ENCODE measurements at places on chromosomes 5 and 9.

GRCh38 chr5:84535281-84535680, 150.6 kb upstream of the EDIL3 start:
- no peak for DNase-seq

DNA sequence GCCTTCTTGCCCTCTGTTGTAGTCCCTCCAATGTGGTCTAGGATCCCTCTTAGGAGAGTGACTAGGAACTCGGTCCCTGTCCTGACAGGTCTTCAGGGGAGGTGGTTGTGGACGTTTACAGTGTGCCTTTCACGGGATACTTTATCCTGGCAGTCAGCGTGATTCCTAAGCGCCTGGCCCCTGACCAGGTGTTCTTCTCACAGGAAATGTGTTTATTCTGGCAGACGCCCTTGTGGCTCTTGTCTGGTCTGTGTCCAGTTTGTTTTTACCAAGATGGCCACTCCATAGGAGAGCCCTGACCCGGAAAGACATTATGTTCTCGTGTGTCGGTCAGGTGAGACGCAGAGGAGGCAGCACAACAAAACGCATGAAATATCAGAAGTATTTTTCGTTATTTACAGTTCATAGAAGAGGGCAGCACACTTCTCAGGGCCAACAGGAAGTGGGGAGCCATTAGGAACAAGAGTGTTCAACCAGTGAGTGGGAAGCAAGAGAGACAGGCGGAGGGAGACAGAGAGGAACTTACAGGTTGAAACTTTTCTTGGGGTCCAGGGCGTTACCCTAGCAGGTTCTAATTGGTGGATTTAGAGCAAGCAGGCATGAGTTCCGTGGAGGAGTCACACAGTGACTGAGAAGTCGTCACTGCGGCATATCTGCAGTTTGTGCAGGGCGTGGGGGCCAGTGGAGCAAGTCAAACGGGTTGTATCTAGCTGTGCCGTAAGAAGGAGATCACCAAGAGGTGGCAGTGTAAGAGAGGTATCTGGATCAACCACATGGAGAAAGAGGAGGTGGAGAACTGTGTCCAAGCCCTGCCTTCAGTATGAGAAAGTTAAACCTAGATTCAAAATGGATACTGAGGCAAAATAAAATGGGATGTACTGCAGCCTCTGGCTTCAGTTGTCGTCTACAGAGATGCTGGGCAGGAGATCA, 412.9 kb downstream of the ZSWIM6 start:
- DNase-seq = no peak

DNA sequence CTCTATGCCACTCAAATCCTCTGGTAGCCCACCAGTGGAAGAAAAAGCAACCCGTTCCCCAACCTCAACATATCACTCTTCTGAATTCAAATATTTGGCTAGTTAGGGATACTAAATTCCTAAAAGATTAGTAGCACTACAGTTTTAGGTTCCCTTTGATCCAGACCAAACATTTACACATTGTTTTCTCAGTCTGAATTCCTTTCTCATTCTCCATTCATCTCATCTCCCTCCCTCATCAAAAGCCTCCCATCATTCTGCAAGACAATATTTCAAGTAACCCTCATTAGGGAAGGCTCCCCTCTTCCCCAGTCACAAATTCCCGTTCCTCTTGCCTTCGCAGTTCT, 26.3 kb downstream of the ADAM19 start:
- DNase-seq = no peak

GRCh38 chr9:30584559-30584958, 1799.9 kb upstream of the ACO1 start:
- DNase-seq = no peak

- DNase-seq = no peak
Measured at GRCh38 chr9:135905380-135906258, 1.7 kb downstream of the CAMSAP1 start.

DNA sequence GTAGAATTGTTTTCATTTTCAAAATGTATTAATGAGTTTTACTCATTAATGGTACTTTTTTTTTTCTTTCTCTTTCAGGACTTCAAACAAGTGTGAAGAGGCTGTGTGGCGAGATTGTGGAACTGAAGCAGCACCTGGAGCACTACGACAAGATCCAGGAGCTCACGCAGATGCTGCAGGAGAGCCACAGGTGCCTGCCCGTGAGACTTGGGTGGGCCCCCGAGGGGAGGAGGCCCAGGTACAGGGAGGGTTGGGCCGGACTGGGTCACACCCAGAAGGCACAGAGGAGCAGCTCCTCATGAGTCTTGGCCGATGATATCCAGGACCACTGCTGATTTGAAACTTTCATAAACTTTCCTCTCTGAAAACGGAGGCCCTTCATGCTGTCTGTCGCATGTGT, 35.6 kb downstream of the CEP72 start:
- DNase-seq = no peak

Measured in urinary bladder (tissue), 4 donors.